ENCODE measurements at places on chromosomes 13 and 19. TPM values are rescaled to one million over a fixed set of nuclear protein-coding genes. Genes with fewer than 3 reads are reported as not detected.

DNA sequence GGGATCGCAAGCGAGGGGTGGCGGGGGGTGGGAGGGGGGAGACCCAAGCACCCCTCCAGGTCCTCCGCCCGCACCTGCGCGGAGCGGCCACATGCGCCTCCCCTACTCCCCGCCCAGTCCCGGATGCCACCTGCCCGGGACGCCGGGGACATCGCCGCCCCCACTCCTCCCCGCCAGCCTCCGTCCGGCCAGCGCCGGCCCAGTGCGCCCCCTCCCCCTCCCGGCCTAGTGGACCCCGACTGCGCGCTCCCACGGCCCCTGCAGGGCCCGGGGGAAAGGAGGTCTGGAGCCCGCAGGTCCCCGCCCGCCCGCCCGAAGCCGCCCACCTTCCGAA, 263 bp downstream of the RHPN2 start:
- no peaks in the 10 kb centered on the region for H3K4me1 ChIP-seq
- H3K27me3 ChIP-seq: no peaks in the 10 kb centered on the region
- no peak overlapping the region for H3K27ac ChIP-seq

DNA sequence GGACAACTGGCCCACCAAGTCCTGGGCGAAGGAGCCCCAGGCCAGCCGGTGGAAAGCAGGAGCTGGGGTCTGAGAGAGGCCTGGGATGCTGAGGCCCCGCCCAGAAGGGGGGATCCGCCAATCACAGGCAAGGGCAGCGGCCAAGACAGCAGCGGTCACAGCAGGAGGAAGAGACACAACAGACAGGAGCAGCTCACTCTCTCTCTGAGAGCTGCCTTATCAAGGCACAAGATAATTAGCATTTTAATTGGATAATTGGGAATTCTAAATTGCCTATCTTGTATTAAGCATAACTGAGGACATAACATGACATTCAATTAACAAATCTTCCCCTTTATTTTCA, 46.2 kb downstream of the CEBPG start:
- H3K4me1 ChIP-seq: no peaks in the 10 kb centered on the region
- no peaks in the 10 kb centered on the region for H3K27me3 ChIP-seq
- no peaks in the 10 kb centered on the region for H3K36me3 ChIP-seq
- no peak overlapping the region for H3K4me3 ChIP-seq

DNA sequence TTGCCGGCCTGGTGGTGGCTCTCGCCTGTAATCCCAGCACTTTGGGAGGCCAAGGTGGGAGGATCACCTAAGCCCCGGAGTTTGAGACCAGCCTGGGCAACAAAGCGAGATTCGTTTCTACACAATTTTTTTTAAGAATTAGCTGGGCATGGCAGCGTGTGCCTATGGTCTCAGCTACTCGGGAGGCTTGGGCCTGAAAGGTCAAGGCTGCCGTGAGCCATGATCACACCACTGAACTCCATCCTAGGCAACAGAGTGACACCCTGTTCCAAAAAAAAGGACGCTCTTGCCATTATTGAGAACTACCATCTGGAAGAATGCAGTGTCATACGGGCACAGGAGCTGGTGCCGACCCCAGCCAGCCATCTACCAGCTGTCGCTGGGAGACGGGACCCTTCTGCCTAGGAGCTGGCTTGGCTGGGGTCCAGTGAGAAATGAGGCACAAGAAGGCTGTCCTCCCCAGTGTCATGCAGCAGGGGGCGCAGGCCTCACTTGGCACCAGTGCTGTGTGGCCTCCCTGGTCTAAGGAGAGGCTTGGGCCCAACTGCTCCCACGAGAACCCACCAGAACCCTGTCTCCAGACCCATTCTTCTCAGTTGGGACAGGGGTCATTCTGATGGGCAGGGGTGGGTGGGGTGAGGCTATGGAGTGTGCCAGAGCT, 12.2 kb upstream of the RELB start:
- H3K27ac ChIP-seq: no peak overlapping the region
- no peak overlapping the region for H3K4me3 ChIP-seq
- no peaks in the 10 kb centered on the region for H3K4me1 ChIP-seq
- H3K36me3 ChIP-seq: peaks cover 58% of the 10 kb centered on the region
- no peak for DNase-seq

DNA sequence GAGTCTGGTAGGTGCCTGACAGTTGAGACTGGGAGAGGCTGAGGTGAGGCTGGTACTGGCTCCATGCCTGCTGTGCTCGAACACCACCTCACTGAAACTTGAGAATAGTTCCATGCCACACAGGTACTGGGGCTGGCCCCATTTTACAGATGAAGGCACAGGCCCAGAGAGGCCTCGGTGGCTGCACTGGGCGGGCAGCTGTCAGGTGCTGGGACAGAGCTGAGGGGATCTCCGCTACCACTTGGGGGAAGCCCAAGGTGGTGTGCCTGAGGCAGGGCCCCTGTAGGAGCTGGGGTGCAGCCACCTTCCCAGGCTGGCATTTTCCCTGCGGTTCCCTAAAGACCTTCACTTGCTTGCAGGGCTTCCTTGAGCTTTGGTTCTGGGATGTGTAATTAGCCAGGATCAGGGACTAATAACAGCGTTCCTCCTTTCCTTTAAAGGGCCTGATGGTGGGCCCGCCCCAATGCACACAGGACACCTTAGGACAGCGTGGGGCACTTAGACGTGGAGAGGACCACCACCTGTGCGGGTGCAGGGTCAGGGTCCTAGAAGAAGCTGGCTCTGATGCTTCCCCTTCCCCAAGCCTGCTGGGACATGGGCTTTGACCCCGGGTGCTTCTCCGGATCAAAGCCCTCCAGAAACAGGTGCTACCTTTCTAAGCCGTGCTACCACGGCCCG, 23.6 kb downstream of the CAPN12 start:
- H3K27me3 ChIP-seq: no peaks in the 10 kb centered on the region
- H3K27ac ChIP-seq: peak overlapping the region; percentile 84
- H3K4me1 ChIP-seq: peaks cover 24% of the 10 kb centered on the region
- no peak for DNase-seq
- H3K36me3 ChIP-seq: peaks cover 97% of the 10 kb centered on the region

DNA sequence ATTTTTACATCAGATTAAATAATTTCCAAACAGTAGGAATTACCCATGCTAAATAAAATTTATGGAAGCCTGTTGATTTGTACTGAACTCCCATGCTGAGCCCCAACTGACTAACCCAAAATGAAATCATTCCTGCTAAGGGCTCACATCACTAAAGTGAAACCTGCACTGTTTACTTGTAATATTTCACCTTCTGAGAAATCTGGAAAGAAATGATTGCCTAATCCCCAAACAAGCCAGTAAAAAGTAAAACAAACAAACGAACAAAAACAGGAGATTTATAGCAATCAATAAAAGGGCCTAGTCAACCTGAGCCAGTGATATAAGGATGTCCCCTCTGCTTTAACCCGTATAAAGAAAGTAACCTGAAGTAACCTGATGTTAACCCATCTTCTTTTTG, 1599.8 kb downstream of the OLFM4 start:
- no peaks in the 10 kb centered on the region for H3K27me3 ChIP-seq
- H3K4me3 ChIP-seq: no peak overlapping the region
- no peak for DNase-seq
- no peaks in the 10 kb centered on the region for H3K36me3 ChIP-seq

GRCh38 chr19:8131517-8131916, 17.9 kb downstream of the FBN3 start:
- H3K27ac ChIP-seq: no peak overlapping the region
- DNase-seq: no peak
- no peaks in the 10 kb centered on the region for H3K27me3 ChIP-seq
- H3K36me3 ChIP-seq: no peaks in the 10 kb centered on the region
- H3K4me1 ChIP-seq: no peaks in the 10 kb centered on the region

DNA sequence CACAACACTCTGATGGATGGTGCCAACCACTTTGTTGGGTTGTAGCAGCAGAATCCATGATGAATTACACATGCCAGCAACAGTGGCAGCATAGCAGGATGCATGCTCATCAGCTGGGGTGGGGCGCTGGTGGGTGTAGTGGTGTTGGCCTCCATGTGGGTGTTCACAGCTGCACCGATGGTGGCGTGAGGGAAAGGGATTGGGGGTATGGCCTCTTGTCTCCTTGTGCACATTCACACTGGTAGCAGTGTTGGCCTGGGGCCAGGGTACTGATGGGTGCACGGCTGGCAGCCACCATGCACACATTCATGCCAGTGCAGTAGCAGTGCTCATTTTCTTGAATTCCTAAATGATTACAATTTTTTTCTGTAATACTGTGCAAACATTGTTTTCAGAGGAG, 2748.8 kb upstream of the PCDH20 start:
- no peak overlapping the region for H3K4me3 ChIP-seq
- H3K27ac ChIP-seq: no peak overlapping the region
- H3K36me3 ChIP-seq: no peaks in the 10 kb centered on the region
- H3K4me1 ChIP-seq: no peaks in the 10 kb centered on the region
- H3K27me3 ChIP-seq: no peaks in the 10 kb centered on the region
- DNase-seq: no peak

DNA sequence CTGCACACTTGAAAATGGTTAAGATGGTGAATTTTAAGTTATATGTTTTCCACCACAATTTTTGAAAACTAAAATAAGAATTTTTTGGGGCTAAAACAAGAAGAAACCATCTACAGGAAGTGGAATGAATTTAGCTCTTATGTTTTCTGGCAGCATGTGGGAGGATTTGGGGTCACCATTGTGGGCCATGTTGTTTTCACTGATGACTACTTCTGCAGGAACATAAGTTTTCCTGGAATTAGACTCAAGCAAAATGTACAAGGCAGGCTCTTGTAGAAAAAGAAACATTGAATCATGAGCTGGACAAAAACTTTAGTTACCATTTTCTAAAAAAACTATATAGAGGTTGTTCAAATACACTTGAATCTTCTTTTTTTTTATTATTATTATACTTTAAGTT, 125.3 kb upstream of the C1QTNF9B start:
- no peaks in the 10 kb centered on the region for H3K27me3 ChIP-seq
- H3K27ac ChIP-seq: no peak overlapping the region
- H3K36me3 ChIP-seq: no peaks in the 10 kb centered on the region
- H3K4me3 ChIP-seq: no peak overlapping the region

DNA sequence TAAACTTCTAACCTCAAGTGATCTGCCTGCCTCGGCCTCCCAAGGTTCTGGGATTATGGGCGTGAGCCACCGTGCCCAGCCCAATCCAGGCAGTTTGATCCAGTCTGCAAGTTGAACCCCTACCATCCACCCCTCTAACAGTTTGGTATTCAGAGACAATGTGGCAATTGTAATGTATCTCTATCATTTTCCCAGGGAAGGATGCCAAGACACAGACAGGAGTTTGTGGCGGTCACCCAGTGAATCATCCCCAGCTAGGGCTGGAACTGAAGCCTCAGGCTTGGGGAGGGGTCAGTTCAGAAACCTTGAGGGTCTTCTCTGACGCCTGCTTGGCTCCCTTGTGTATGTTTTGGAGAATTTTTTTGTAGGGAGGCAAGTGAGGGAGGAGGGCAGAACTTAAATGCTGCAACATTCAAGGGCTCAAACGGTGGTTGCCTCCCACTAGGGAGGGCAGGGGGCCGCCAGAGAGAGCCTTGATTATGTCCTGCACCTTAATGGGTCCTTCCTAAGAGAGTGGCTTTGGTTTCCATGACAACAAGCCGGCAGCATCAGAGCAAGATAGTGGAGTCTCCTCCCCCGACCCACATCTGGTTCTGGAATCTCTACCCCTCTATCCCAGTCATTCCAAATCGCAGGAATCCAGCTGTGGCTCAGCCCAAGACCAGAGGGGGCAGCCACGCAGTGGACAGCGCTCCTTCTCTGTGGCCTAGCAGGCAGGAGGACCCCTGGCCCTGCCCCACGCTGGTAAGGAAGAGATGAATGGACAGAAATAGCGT, 14.9 kb upstream of the FEM1A start:
- no peak for DNase-seq
- H3K36me3 ChIP-seq: no peaks in the 10 kb centered on the region
- H3K27ac ChIP-seq: no peak overlapping the region
- no peak overlapping the region for H3K4me3 ChIP-seq
- no peaks in the 10 kb centered on the region for H3K27me3 ChIP-seq
- no peaks in the 10 kb centered on the region for H3K4me1 ChIP-seq

- H3K27me3 ChIP-seq: no peaks in the 10 kb centered on the region
- no peak overlapping the region for H3K4me3 ChIP-seq
- H3K4me1 ChIP-seq: no peaks in the 10 kb centered on the region
- H3K36me3 ChIP-seq: no peaks in the 10 kb centered on the region
- no peak overlapping the region for H3K27ac ChIP-seq
Measured at GRCh38 chr13:52975161-52975560, 53.5 kb upstream of the OLFM4 start.

GRCh38 chr13:72104656-72105180, 237.7 kb upstream of the DACH1 start:
- H3K36me3 ChIP-seq: no peaks in the 10 kb centered on the region
- H3K4me1 ChIP-seq: no peaks in the 10 kb centered on the region
- H3K4me3 ChIP-seq: no peak overlapping the region
- H3K27me3 ChIP-seq: no peaks in the 10 kb centered on the region

GRCh38 chr13:50124536-50125303, 109.5 kb downstream of the KCNRG start:
- peak; percentile 92 for DNase-seq
- H3K27me3 ChIP-seq: no peaks in the 10 kb centered on the region
- H3K36me3 ChIP-seq: no peaks in the 10 kb centered on the region
- peaks cover 14% of the 10 kb centered on the region for H3K4me1 ChIP-seq
- H3K4me3 ChIP-seq: peak overlapping the region; percentile 93

DNA sequence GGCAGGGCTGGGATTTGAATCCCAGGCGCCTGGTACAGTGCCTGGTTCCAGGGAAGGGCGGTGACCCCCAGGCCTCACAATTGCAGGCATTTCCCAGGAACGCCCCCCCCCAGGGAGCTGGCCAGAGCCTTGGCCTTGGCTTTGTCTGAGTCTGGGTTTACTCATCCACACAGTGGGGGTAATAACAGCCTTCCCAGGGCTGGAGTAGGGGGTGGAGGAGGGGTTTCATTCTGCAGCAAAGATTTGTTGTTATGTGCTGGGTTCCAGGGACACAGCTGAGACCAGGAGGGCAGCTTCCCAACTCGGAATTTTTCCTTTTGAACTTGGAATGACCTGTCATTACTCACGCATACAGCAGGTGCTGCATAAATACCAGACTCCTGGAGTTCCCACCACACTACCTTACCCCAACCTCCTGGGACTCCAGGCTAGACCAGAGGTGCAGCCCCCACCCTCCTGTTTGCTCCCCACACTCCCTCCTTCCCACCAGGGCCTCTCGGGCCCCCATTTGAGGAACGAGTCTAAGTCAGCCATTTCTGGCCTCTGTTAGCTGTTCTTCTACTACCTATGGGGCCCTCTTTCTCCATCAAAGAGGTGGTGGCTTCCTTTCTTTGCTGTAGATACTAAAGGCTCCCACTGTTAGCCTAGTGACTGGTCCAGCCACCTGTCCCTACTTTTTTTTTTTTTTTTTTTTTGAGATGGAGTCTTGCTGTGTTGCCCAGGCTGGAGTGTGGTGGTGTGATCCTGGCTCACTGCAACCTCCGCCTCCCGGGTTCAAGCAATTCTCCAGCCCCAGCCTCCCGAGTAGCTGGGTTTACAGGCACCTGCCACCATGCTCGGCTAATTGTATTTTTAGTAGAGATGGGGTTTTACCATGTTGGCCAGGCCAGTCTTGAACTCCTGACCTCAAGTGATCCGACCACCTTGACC, 1.6 kb upstream of the ADAMTS10 start:
- H3K27me3 ChIP-seq: no peaks in the 10 kb centered on the region
- peaks cover 19% of the 10 kb centered on the region for H3K4me1 ChIP-seq
- DNase-seq: peak; percentile 63
- peak overlapping the region; percentile 65 for H3K27ac ChIP-seq
- H3K4me3 ChIP-seq: no peak overlapping the region

OCEL1 gene
- total RNA-seq: 13.3 TPM

ZNF414 gene
- 6.5 TPM for total RNA-seq

PCCA gene
- 17.2 TPM for total RNA-seq

ZNF628 gene
- total RNA-seq: 7.2 TPM
